ENCODE measurements at places on chromosomes 6 and 20.

DNA sequence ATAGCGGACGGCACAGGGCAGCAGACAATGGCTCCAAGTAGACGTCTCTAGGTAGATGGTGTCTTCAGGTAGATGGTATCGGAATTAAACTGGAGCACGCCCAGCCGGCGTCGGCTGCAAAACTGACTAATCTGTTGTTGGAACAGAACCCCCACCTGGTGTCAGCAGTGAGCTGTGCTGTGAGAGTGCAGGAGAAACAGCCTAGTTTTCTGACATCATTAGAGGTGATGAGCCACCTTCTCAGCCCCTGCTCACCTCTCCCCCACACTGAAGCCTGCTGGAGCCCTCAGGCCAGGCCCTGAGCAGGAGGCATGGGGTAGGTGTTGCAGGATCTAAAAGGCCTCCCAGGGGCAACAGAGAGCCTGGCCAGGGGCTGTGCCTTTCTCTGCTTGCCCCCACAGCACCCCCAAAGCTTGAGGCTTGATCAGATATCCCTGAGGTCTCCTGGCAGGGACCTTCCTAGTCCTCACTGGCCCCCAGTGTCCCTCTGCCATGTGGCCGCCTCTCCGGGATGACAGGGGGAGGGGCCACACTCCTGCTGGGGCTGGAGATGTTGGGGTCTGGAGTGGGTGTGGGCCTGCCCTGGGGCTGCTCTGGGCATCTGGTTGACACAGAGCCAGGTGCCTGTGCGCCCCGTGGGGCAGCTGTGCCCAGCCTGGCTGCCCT, 6.9 kb upstream of the HELZ2 start:
- peak; percentile 77 for DNase-seq

DNA sequence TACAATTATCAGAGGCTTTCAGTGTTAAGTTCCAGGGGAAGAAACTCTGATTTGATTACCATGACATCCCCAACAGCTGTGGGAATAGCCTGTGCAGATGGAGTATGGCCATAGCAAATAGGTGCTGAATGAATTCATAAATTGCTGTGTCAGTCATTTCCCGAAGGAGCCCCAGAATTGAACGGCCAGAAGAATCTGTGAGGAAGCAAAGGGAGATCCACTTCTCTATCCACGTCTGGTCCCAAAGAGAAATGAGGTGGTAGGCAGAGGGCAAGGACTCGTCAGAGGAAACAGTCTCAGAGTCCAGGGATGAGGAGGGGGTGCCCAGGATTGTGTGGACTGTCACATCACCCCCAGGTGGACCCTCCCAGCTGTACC, 3.1 kb upstream of the TAF8 start:
- no peak for DNase-seq

GRCh38 chr6:29619578-29620160, 13.3 kb downstream of the GABBR1 start:
- no peak for DNase-seq

DNA sequence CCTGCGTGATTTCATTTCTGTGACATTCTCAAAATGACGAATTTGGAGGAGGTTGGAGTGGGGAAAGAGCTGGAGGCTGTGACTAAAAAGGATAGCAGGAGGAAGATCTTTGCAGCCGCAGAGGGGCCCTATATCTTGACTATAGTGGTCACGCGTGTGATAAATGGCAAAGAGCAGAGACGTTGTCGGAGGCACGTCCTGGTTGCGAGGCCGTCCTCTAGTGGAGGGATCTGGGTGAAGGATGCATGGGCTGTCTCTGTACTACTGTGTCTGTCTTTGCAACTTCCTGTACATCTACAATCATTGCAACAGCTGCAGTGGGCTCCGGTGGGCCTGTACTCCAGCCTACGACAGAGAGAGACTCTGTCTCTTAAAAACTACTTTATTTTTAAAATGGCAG, 76.6 kb downstream of the YTHDF1 start:
- DNase-seq: no peak

DNA sequence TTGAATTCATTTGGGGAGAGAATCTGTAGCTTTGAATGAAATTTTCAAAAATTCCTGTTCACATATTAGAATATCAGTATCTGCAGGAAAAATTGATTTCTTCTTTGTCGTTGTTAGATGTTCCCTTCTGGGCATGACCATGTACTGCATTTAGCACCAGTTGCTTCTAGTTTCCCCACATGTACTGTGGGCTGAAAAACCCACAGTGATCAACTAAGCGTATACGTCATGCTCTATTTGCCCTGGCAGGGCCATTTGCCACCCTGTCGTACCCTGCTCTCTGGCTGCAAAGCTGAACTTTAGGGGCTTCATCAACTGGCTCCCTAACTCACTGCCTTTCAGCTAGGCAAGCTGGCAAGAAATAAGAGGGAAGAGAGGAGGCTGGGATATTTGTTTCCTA, 340.7 kb upstream of the TSHZ2 start:
- no peak for DNase-seq

- DNase-seq: no peak
Observed at GRCh38 chr20:38991814-38992704, 29.9 kb downstream of the DHX35 start.

- DNase-seq: no peak
Observed at GRCh38 chr6:147534116-147534860, 25.8 kb downstream of the SAMD5 start.

DNA sequence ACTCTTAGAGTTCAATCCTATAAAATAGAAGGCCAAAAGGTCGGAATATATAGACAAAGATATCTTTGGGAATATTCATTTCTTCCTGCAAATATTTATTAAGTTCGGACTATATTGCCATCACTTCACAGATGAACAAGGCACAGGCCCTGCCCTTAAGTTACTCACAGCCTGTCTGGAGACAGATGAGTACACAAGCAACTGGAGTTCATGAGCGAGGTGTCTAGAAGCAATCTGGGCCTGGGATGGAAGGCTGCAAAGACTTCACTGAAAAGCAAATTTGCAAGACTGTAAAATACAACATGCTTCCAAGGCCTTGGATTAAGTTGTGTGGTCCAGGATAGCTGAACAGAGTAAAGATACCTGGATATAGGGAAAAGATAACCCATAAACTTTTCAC, 56.7 kb upstream of the CEP85L start:
- no peak for DNase-seq

DNA sequence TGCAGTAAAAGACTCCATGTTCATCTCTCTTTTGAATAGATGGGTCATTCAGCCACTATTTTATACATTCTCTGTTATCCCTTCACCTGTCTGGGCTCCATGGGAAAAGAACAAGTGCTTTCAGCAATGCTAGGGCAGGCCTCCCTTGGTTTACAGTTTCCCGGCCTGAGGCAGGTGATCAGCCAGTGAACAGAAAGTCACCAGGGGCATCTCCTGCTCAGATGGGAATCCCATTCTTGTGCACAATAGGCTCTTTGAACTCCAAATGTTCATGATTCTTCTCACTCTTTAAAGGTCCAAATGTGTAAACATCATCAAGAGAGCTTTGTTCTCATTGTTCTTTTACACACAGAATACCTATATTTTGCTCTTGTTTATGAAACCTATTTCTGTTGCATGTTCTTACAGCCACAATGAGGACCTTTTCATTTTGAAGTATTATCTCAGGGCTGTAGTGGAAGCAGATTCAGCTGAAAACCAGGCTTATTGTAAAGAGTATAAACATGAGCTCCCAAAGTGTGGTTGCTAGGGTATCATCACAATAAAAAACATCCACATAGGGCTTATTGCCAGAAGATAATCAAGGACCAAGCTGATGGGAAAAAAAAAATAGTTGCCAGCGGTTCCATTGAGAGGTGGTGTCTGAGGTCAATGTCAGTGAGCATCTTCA, 267.1 kb upstream of the SGK1 start:
- no peak for DNase-seq

GRCh38 chr20:43576108-43576507, 14.6 kb upstream of the IFT52 start:
- DNase-seq: no peak

GRCh38 chr6:143125864-143126573, 65.3 kb downstream of the AIG1 start:
- DNase-seq: no peak

DNA sequence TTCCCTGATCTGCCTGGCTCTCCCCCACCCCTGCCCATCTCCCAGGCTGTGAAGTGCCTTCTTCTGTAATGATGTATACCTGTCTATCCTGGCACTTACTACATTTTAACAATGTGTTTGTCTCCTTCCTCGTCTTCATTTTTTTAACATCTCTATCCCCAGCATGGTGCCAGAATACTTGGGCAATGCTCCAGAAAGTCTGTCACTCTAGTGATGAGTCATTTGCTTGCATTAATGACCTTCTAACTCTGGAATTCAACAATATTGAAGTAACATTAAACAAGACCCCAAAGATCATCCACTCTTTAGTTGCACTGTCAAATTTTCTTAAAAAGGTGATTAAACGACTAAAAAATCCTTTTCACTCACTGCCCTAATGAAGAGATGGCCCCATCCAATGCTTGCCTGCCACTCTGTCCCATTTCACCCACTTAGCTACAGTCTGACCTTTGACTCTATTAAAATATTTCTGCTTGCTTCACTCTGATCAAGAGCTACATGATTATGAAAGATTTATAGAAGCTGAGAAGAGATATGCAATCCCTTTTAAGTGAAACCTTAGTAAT, 7.7 kb upstream of the KLHL31 start:
- no peak for DNase-seq

GRCh38 chr6:132764370-132764769, 6.7 kb upstream of the VNN2 start:
- no peak for DNase-seq

DNA sequence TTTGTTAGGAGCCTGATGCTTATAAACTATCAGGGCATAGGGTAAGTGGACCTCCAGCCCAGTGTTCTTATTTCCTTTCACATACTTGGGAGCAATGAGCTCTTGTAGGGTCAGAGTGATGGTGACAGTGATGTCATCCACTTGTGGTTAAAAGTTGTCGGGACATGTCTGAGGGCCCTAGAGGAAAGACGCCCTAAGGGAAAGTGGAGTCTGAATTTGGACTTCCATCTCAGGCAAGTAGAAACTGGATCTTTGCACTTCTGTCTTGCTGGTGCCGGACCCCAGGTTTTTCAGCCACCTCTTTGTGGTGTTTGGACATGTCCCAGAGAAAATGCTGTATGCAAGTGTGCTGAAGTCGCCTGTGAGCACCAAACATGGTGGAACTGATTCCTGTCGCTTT, 900.5 kb downstream of the C6orf118 start:
- DNase-seq: no peak

- DNase-seq: no peak
Observed at GRCh38 chr20:57985278-57985677, 243.2 kb downstream of the ANKRD60 start.

DNA sequence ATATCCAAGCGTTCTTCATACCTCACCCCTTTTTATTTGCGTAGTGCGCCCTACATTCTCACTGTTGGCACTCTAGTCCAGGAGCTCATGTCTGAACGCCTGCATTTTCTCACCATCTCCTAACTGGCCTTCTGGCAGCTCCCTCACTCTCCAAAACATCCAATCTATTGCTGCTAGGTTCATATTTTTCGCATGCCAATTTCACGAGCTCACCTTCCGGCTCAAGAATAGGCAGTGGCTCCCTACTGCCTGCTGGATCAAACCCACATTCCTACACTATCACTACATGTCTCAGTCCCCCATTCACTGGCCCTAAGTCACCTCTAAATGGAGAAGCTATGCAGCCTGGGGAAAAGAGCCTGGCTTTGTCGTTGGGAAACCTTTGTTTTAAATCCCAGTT, 115.0 kb downstream of the IPCEF1 start:
- DNase-seq: no peak

DNA sequence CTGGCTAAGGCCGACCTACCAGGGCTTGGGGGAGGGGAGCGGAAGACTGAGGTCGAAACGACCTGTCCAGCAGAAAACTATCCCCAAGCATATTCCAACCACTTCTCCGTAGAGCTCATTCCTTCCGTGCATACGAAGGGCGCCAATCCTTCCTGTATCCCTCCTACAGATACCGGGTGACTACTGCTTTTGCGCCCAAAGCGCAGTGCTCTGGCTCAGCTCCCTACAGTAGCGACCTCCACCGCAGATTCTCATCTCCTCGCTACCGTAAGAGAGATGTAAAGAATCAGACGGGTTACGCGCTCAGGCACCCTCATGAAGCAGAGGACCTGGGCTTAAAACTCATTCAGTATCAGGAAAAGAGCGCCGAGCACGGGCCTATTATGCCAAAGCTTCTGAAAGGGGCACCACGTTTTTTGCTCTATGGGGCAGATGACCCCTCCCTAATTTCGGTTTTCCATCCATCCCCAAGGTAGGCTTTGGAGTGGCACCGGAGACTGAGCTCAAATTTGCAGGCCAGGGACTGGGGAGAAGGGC, 563 bp upstream of the NNAT start:
- DNase-seq: no peak

DNA sequence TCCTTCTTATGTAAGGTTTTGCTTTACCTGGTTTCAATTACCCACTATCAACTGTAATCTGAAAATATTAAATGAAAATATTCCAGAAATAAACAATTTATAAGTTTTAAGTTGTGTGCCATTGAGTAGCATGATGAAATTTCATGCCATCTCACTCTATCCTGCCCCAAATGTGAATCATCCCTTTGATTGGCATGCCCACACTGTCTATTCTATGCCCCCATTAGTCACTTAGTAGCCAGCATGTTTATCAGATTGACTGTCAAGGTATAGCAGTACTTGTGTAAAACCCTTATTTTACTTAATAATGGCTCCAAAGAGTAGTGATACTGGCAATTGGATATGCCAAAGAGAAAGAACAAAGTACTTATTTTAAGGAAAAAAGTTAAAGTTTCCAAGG, 403.8 kb downstream of the ADGRB3 start:
- DNase-seq: no peak

GRCh38 chr6:147716434-147716833, 207.9 kb downstream of the SAMD5 start:
- no peak for DNase-seq

GRCh38 chr6:90894285-90895130, 307.6 kb upstream of the MAP3K7 start:
- DNase-seq: no peak

GRCh38 chr6:81997090-81997926, 244.8 kb upstream of the TENT5A start:
- no peak for DNase-seq

All from activated CD4-positive, alpha-beta T cell treated with anti-CD3 and anti-CD28 coated beads, Interleukin-2, amount 50 U/mL, for 4 hours (primary cell).